ENCODE measurements at places on chromosomes 12 and 14.
A peak's percentile ranks its signal among the peaks of the same experiment; 100 is the strongest.

DNA sequence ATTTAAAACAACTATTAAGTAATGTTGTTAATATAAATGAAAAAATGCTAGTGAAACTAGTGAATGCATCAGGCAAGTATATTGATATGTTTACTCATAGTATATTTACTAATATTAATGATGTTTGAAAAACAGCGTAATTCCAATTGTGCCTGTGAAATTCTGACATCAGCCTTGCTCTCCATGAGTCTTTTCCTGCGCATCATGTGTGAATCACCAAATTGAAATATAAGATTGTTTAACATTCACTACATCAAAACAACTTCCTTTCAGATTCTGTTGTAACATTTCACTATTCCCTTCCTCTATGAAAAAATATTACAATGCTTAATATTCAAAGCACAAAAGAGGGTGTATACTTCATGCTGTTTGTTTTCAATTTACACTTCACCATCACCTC lies 1995.9 kb upstream of the SEL1L start:
- DNase-seq = no peak

DNA sequence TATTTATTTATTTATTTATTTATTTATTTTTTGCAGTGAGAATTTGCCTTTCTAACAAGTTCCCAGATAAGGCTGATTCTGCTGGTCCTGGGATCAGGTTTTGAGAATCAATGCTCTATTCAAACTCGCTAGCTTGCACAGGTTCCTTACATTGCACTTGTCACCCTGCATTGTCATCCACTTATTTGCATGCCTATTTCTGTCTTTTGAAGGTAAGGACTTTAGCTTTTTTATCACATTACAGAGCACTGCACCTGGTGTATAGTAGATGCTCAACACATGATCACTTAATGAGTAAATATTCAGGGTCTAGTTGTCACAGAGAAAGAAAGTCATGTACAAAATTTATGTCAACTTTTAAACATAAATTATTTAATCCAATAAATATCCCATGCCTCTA lies 219.7 kb upstream of the BTG1 start:
- no peak for DNase-seq

DNA sequence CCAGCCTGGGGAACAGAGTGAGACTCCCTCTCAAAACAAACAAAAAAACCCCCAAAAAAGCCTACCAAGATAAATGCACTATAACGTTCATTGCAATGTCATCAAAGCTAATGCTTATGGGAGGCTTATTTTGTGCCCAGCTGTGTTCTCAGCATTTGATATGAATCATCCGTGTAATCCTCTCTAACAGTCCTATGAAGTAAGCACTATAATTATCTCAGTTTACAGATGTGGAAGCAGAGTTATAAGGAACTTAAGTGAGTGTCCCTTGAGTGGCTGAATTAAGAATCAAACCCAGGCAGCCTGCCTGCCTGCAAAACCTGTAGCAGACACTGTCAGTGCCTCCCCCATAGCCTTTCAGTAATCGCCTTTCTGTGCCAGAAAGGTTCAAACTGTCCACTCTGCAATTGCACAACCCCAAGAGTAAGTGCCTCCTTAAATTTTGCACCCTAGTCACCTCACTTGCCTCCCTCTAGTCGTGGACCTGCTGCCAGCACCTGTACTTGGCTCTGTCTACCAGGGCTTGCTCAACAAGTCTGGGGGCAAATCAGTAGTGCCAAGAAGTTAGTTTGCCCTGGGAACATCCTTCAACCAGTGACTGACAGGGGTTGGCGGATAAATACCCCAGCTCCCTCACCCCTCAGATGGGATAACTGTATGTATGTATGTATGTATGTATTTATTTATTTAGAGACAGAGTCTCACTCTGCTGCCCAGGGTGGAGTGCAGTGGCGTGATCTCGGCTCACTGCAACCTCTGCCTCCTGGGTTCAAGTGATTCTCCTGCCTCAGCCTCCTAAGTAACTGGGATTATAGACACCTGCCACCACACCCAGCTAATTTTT lies 23.8 kb upstream of the PPP1CC start:
- DNase-seq = no peak

DNA sequence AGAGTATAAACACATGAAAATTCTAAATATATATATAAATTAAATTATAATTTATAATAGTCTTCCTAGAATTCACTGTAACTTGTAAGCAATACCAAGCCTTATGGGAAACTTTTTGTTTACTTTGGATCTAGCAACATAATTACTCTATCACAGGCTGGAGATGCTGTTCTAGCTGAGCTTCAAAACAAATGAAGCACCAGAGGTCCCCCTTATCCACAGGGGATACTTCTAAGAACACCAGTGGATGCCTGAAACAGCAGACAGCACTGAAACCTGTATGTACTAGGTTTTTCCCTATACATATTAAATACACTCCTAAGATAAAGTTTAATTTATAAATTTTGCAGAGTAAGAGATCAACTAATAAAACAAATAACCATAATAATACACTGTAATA lies 96.6 kb downstream of the CDK17 start:
- DNase-seq = no peak

DNA sequence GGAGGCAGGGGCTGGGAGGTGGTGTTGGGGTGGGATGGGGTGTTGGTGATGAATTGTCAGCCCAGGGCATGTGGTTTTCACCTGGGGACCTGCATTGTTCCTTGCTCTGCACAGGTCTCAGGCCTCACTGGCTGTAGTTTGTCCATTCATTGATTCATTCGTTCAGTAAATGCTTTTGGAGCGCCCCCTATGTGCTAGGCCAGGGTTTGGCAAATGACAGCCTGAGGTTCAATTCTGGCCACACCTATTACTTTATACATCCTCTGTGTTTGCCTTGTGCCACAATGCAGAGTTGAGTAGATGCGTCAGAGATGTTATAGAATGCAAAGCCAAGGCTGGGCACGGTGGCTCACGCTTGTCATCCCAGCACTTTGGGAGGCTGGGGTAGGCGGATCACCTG lies 4.7 kb downstream of the ADCK1 start:
- peak; percentile 49 for DNase-seq
